GM18507 (cell line): ENCODE measurements at places on chromosomes 5 and 9.

- DNase-seq, result no peak
Measured at GRCh38 chr9:37451628-37452027, 13.6 kb downstream of the ZBTB5 start.

- DNase-seq, result no peak
Measured at GRCh38 chr5:344668-345067, 23.2 kb downstream of the AHRR start.

DNA sequence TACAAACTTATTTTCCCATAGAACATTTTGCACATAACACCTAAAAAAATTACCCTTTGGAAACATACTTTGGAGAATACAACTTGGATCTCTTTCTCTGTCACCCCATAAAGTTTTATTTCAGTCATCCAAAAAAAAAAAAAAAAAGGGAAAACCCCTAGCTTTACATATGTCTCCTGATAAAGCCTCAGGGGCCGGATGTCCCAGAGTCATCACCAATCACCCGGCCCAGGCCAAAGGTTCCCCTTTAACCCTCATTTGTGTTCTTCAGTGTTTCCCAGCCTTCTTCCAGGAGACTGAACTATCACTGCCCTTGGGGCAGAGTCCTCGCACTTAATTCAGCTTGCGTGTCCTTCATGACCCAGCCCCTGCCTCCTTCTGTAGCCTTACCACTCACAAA is 28.8 kb downstream of the ANXA6 start:
- no peak for DNase-seq

GRCh38 chr5:131245312-131245711 is 18.5 kb upstream of the CDC42SE2 start:
- DNase-seq, result no peak

DNA sequence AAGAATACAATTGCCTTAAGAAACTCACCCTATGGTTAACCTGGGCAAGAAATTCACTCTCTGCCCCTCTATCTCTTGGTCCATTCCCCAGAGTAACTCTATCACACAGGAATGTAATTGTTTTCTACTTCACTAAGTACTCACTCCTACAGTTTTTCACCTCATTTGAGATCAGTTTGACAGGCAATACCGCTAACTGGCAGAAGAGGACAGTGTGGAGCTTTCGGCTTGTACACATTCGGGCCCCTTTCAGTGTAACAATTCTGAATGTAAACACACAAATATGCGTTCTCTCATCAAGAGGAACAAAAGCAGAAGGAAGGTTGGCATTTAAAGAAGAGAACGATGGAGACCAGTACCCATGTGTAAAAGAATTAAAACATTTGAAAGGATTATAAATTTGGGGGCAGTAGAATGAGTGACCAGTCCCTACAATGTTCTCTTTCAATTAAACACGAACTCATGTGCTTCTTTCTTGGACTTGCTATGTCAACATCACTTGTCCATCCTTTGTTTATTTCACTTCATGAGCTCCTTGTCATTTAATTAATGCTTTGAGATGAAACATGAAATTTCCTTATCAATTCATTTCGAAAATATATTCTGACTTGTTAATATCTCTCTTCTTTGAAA is 188.5 kb upstream of the GRAMD2B start:
- no peak for DNase-seq

GRCh38 chr5:134122530-134122929 is 8.0 kb downstream of the TCF7 start:
- DNase-seq, result no peak

GRCh38 chr5:75933489-75933888 is 149.7 kb upstream of the SV2C start:
- no peak for DNase-seq

DNA sequence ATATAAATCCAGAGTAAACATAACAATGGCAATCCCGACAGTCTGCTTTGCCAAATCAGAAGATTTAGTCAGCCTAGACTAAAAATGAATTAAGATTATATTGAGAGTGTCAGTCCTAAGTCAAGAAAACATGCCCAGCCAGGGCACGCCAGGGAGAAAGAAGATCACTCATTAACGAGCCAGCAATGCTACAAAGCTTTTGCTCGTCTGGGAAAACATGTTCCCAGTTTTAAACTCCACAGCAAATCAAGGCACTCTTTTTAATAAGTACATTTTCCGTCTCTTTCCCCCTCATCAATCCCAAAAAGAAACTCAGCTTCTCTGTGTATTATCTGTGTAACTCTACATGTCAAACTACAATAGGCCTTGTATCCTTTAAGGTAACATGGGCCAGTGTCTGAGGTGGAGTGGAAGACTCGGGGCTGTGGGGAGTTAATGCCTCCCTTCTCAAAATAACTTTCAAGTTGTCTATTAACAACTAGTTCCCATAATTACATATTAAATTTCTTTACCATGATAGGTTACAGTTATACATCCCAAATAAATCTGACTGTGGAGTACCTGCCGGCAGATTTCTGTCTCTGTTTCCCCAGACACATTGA is 40.9 kb downstream of the NFIB start:
- DNase-seq, result no peak

GRCh38 chr9:136020671-136021070 is 59.5 kb upstream of the UBAC1 start:
- DNase-seq, result no peak

- no peak for DNase-seq
Measured at GRCh38 chr5:134451936-134452505, 40.3 kb upstream of the CDKN2AIPNL start.

DNA sequence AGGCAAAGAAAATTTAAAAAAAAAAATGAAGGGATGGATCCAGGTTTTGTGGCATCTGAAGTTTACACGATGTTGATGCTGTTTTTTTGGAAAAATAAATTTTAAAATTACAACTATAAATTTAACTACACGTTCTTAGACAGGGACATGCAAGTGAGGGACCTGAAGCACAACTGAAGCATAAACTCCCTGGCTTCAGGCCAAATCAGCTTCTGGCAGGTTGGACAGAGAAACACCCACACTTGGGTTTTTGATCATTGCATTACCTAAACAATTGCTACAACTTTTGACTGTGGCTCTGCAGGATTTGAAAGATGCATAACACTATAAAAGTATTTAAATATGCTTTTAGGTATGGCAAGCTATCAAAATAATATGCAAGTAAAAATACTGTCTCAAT is 1318.3 kb upstream of the DMAC1 start:
- no peak for DNase-seq

DNA sequence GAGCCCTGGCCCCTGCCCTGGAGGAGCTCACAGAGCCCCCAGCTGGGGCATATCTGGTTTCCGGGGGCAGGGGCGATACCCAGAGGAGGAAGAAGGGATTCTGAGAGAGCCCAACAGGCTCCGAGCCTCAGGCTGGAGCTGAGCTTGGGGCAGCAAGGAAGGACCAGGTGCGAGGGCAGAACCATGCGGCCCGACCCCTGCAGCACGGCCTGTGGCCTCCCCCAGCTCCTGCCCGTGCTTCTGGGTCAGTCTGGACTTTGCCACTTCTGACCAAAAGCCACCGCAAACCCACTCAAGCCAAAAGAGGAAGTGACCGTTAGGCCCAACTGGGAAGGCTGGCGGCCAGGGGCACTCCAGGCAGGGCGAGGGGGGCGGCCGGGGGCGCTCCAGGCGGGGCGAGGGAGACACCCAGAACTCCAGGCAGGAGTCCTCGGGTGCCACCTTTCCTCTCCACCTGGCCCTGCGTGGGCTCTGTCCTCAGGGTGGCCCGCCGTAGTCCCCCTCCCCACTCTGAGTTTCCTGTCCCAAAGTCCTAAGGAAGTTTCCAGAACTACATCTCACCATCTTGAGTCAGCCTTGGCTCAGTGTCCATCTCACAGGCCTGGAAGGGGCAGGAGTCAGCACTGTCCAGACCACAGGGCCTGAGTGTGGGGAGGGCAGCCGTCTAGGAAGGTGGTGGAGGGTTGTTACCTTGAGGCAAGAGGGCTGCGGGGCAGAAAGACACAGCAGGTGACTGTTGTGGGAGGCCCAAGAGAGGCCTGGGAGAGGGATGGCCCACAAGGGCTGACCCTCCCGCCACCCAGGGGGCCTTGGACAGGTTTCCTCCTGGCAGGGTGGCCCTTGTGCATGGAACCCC is 946 bp upstream of the LTC4S start:
- DNase-seq, result no peak

- DNase-seq, result peak; percentile 90
Measured at GRCh38 chr9:35829084-35829763, at the start of gene TMEM8B. Gene TMEM8B (plus strand): TSS chr9:35829228. CDS start chr9:35829448, 220 bp downstream.

GRCh38 chr5:139315056-139315615 is 21.6 kb downstream of the MATR3 start:
- no peak for DNase-seq
